ENCODE measurements at places on chromosomes 2 and 18.

- peak; percentile 71 for DNase-seq
These were observed 30.7 kb upstream of the PTMA start for GRCh38 chr2:231677632-231678104.

DNA sequence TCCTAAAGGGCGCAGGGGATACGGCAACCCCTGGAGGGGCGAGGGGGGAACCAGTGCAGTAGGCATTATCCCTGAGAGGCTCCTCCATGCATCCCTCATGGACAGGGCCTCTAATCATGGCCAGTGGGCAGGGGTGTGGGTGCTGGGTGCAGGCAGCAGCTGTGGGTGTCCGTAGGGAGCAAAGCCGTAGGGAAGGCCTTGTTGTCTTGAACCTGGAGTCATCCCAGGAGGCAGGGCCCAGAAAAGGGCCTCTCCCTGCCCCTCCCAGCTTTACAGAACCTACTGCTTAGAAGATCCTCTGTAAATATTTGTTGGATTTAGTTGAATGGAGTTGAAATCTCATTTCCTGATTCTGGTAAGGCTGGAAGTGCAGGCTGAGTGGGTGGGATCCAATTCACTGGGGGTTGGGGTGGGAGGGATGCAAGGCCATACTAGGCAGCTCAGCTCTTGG, 207.0 kb upstream of the HAAO start:
- no peak for DNase-seq

DNA sequence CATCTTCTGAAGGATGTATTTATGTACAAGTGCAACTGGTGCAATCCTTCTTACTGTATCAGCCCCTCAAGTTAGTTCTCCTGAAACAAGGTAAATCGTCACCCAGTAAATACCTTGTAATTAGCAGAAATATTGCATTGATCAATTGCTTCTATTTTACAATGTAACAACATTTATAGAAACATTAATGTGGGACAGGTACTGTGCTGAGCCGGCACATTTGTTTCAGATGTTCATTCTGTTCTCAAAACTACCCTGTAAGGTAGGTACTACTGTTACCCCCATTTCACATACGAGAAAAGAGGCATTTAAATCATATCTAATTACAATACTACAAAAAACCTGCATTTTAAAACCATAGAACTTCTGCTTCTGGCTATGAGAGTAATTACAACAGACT, 19.5 kb downstream of the RTN4 start:
- no peak for DNase-seq

DNA sequence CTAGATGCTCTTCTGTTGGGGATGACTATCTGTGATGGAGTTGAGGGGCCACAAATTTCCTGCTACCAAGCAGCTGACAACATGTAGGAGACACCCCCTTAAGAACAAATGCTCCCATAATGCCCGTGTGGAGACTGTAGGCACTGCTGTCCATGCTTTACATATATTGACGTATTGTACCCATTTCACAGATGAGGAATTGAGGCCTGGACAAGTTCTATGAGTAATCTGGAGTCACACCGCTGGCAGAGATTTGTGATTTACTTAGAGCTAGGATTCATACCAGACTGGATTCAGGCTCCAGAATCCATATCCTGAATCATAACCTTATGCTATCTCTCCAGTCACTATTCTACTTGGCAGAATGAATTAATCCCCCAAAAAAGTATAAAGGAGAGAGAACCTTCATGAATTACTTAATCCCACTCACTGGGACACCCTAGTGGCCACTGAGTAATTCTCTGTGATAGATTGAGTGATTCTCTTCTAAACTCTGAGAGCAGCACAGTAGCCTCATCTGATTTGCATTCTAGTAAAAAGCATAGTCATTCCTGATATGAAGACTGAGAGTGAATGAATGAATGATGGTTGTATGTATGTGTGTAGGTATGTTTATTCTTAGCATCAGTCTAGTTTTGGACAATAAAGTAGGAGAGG, 460.7 kb upstream of the MEIS1 start:
- DNase-seq: no peak

GRCh38 chr2:52931660-52932059, 835.9 kb upstream of the CHAC2 start:
- DNase-seq: no peak

GRCh38 chr2:190713471-190713870, 64.6 kb downstream of the NAB1 start:
- DNase-seq: no peak

- DNase-seq: no peak
These were observed 15.7 kb upstream of the AMMECR1L start for GRCh38 chr2:127901339-127902056.

GRCh38 chr2:11655495-11655894, 14.5 kb downstream of the NTSR2 start:
- DNase-seq: no peak

DNA sequence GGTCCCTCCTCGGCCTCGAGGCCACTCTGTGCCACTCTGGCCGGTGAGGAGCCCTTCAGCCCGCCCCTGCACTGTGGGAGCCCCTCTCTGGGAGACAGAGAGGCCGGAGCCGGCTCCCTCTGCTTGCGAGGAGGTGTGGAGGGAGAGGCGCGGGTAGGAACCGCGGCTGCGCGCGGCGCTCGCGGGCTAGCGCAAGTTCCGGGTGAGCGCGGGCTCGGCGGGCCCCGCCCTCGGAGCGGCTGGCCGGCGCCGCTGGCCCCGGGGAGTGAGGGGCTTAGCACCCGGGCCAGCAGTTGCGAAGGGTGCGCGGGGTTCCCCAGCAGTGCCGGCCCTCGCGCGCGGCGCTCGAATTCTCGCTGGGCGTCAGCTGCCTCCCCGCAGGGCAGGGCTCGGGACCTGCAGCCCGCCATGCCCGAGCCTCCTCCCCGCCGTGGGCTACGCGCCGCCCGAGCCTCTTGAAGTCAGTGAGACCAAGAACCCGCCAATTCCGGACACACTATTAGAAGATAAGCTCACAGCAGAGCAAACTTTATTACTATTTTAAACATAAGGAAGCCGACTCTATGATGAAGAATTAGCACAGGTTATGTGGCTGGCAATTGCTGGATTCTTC, 825.8 kb upstream of the FANCL start:
- DNase-seq: no peak

DNA sequence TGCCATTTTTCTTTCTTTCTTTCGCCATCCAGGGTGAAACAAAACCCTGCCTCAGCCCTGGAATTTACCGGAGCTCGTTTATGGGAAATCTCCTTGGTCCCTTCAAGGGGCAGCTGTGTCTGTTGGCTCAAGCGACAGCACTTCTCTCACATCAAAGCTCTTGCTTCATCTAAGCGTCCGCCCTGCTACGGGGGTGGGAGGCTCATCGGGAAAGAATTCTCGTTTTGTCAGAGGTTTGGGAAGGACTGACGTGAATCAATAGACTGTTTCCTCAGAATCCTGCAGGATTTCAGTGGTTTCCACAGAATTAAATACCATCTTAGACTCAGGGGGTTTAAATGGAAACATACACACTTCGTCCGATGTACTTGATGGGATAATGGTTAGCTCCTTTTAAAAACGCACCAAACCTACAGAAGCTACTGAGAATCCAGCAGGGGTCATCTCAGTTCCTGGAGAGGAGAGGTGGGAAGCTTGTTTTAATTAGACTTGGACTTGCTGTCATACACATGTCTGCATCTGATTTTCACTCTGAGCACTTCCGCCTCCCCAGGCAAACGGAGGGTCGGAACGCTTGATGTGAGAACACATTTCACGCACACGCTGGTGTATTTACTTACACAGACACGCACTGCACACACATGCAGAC, 91.6 kb downstream of the ASB1 start:
- no peak for DNase-seq

DNA sequence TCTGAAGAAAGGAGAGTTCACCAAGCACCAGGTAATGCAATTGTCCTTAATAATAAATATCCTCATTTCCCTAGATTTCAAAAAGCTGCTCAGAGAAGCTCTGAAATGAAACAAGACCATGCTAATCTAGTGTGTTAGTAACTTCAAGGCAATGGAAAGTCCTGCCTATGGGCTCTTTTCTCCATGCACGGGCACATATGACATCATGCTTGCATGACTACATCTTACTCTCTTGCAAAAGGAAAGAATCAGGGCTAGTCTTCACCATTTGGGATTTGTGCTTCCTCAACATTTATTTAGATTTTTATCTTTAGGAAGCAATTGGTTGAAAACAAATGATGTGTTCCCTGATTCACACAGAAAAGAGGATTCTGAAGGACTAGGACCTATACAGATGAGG, 204.0 kb upstream of the POU3F3 start:
- no peak for DNase-seq

GRCh38 chr2:127589358-127589757, 53.9 kb downstream of the MYO7B start:
- no peak for DNase-seq

DNA sequence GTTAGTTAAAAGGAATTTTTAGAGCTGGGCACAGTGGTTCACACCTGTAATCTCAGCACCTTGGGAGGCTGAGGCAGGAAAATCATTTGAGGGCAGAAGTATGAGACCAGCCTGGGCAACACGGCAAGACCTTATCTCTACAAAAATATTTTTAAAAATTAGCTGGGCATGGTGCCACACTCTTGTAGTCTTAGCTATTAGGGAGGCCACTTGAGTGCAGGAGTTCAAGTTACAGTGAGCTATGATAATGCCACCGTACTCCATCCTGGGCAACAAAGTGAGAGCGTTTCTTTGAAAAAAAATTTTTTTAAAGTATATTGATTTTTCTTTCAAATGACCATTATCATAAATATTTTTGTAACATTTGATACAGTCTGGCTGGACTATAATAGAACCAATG, 93.6 kb upstream of the FAM117B start:
- DNase-seq: peak; percentile 10

DNA sequence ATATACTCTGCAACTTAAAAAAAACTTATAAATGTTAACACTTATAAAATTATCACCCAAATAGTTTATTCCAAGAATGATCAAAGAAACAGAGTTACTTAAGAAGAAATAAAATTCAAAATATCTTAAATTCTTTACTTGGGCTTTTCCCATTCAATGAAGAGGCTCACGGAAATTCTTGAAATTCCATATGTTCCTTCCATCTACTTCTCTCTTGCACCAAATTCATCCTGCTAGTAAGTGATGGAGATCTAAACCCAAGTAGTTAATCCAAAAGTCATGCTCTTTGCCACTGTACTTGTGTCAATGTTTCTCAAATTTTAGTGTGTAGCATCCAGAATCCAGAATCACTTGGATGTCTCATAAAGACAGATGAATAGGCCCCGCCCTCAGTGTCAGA, 465.9 kb downstream of the TXNL1 start:
- no peak for DNase-seq

DNA sequence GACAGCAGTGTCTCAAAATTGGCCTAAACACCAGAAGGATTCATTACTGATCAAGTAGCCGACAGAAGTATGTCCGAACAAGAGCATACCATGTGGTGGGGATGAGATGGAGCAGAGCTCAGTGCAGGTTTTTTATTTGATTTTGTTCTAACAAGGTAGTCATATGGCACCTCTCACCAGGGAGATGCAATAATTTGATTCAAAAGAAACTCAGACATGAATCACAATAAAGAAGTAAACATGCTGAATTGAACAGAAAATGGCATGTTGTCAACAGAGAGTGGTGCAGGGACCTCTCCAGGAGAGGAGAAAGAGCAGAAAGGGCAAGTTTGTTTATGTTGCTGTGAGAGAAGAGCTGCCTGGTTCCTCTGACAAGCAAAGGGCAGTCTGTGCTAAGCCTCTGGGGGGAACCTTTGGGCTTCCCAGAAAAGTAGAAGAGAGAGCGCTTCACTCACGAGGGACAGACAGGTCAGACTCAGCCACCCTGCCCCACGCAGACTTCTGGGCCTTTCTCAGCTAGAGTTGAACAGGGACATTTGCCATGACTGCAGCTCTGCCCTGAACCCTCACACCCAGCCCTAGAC, 351.3 kb upstream of the RAB12 start:
- DNase-seq: no peak

GRCh38 chr18:44458777-44459176, 221.9 kb upstream of the SETBP1 start:
- no peak for DNase-seq

- no peak for DNase-seq
These were observed 37.7 kb downstream of the ASB1 start for GRCh38 chr2:238464389-238464788.

DNA sequence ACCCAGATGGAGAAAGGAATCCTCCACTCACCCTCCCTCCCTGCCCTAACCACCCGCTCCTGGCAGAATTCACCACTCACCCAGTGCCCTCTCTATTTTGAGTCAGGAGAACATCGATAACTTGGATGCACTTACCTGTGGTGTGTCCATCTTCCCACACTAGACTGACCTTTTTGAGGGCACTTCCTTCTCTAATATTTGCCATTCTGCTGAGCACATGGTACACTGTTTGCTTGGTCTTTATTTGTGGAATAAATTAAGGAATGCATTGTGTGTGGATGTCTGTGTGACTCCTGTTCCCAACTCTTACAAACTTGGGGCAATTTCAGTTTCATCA, 133.7 kb downstream of the ACKR3 start:
- no peak for DNase-seq

DNA sequence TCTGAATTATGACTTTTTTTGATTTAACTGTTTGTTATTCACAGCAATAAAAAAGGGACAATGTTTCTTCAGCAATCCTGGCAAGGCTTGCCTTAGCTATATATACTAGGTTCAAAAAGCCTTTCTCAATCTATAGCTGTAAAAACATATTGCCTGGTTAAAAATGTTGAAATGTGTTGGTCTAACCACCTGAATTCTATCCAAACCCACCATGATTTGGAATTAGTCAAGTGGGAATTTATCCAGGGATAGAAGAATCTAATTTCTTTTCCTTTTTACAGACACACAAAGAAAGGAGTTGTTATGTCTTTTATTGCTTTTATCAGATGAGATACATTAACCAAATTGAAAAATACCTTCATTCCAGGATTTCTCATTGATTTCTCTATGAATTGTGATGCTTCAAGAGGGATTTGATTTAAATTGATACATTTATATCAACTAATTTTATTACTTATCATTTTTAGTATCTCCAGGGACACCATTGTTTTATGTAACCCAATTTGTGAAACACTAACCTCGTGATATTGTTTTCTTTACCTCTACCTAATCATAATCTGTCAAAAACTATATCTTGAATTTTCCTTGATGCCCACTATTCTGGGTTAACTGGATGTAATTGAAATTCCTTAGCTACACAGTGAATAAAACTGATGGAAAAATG, 88.1 kb downstream of the LRP1B start:
- no peak for DNase-seq

- DNase-seq: no peak
These were observed 254.0 kb upstream of the POU3F3 start for GRCh38 chr2:104599787-104600510.

DNA sequence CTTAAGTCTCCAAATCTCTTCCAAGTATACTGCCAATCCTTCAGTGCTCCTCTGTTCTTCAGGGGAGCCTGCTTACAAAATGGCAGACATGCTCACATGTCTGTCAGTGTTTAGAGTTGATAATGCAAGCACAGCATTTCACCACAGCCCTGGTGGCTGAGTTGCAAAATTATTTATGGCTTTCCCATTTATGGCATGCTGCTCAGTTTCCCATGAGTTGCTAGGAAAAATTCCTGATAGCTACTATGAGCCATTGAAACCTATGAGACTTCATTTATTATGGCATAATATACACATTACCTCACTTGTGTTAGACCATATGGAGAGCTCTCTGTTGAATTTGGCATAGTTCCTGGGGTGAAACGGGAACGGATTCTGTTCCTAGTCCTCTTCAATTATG, 448.7 kb upstream of the TCF4 start:
- DNase-seq: no peak

- DNase-seq: no peak
These were observed 586 bp upstream of the ANKRD23 start for GRCh38 chr2:96844405-96844808.
